ENCODE measurements at places on chromosomes 4 and X.
A peak's percentile ranks its signal among the peaks of the same experiment; 100 is the strongest.

GRCh38 chrX:112645774-112646173, 34.0 kb downstream of the LHFPL1 start:
- DNase-seq, result no peak

DNA sequence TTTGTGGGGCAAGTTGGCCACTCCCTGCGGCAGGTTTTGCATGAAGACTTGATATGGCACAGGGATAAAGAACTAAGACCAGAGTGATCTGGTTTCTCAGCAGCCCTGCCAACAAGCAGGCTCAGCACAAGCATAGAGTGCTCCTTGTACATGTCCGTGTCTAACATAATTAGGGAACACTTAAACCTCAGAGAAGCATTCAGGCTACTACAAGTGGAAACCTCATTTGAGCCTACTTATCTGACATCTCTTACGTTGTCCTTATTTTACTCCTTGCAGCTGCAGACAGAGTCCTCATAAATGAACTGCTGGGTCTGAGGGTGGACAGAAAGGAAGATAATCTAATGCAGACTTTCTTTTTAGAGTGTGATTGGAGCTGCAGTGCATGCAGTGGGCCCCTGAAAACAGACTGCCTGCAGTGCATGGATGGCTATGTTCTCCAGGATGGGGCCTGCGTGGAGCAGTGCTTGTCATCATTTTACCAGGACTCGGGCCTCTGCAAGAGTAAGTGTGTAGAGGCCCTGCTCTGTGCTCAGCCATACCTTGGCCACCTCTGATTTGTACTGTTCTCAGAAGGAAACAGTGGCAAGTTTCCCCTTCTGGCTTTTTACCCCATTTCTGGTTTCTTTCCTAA, 179.1 kb upstream of the ANXA3 start:
- no peak for DNase-seq

GRCh38 chrX:103533511-103534216, 14.4 kb upstream of the RAB40A start:
- peak; percentile 69 for DNase-seq

- DNase-seq, result peak; percentile 42
Measured at GRCh38 chr4:67746797-67747495, 7.2 kb downstream of the GNRHR start.

- no peak for DNase-seq
Measured at GRCh38 chr4:119028296-119028695, 107.3 kb upstream of the MYOZ2 start.

DNA sequence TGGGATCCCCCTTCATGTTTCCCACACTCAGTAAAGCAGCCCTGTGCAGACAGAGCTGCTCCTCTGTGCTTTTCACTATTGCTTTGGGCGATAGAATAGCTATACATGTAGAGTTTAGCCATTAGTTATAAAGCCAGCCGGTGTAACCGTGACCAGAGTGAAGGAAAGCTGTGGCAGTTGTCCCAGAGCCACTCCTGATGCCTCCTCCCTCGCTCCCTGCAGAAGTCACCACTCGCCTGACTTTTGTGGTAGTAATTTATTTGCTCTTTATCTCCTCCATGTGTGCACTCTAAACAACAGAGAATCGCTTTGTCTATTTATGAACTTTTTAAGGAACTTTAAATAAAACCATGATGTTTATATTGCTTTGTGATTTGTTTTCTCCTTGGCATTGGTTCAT, 41.8 kb upstream of the WWC2 start:
- DNase-seq, result no peak

GRCh38 chr4:145387079-145387478, 94.6 kb upstream of the SMAD1 start:
- DNase-seq, result no peak

DNA sequence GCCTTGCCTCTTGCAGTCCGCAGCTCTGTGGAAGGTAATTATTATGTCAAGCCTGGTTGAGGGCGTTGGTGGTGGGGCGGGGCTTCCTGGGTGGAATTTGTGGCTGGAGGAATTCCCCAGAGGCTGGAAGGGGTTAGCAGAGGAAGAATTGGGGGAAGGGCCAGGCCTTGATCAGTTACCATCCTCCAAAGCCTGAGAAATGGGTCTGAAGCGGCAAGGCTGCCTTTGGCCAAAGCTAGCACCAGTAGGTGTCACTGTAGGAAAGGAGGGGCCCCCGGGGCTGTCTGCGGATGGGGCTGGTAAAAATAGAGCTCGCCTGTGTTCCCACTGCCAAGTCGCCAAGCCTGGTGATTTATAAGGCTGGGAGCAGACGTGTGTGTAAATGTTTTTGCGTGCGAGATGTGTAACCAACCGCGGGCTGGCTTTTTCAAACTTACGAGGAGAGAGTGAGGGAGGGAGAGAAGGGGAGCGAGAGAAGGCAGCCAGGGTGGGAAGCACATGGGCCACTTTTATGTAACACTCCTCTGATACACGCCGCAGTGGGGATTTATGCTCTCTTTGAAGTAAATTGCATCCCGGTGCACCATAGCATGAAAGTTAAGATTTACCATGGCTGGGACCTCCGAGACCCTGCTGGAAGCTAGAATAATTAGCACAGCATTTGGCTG, 367.0 kb downstream of the BCOR start:
- DNase-seq, result peak; percentile 83

DNA sequence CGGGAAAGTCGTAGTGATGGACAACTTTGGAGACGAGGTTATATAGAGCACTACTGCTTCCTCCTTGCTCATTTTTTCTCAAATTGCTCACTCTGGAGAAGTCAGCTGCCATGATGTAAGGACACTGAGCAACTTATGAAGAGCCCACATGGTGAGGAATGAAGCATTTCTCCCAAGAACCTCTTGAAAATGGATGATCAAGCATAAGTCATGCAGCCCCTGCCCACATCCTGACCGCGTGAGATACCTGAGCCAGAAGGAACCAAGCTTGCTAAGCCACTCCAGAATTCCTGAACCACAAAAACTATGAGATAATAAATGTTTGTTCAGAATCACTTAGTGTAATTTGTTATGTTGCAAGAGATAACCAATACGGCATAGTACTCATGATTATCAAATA, 42.8 kb downstream of the PDE5A start:
- DNase-seq, result no peak

DNA sequence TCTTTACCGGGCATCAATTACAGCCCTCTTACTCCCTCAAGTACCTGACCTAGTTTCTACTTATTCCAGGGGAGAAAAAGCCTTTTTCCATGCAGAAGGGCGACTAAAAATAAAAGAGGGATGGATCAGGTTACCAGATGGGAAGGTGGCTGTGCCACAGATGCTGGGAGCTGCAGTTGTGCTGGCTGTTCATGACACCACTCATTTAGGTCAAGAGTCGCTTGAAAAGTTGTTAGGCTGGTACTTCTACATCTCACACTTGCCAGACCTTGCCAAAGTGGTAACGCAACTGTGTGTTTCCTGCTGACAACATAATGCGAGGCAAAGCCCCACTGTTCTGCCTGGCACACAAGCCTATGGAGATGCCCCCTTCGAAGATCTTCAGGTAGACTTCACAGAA, 148.4 kb upstream of the FGF16 start:
- DNase-seq, result no peak

DNA sequence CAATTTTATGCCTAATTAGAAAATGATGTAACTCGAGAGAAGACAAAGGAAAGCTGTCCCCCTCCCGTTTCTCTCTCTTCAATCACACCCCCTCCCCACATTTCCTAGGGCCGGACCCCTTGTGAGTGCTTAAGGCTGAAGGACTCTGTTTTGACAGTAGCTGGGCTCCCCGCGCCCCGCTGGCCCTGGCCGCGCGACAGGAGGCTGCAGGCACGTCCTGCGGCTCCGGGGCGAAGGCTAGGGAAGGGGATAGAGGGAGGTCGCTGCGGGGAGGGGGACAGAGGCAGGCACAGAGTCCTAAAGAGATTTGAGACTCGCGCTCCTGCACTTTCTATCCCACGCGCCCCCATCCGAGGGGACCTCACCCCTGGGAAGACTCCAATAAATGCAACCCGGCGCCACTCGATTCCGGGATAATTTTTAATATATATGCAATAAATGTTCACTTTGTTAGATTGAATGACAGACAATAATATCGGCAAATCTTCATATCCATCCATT, 56.2 kb upstream of the TMEM33 start:
- DNase-seq, result no peak

DNA sequence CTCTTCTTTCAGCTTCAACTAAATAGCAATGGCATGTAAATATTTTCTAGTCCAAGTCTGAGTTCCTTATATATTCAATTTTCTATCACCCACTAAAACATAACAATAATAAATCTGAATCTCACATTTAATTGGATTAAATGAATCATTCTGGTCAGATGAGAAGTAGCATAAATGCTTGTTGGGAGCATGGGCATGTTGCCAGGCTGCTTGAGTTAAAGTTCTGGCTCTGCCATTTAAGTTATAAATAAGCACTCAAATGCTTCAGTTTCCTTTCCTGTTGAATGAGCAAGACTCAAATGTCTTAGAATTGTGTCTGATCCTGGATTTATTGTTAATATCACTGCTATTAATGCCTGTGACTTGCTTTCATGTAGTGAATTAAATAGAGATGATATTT, 496.3 kb downstream of the STPG2 start:
- DNase-seq, result peak; percentile 15

DNA sequence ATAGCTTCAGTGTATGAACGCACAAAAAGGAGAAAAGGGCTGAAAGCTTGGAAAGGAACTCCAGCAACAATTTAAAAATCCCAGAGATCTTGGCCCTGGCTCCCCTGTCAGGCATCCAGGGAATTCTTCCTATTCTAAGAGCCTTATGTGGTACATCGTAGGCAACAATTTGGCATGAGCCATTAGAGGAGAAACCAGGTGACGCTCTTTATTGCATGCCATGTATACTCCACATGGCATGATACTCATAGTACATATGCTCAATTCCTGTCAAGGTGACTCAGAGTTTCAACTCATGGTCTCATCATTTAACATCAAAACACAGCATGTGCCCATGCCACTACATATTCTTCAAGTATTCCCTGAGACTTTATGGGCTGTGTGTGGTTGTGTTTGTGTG, 191.3 kb downstream of the OR13H1 start:
- DNase-seq, result no peak

DNA sequence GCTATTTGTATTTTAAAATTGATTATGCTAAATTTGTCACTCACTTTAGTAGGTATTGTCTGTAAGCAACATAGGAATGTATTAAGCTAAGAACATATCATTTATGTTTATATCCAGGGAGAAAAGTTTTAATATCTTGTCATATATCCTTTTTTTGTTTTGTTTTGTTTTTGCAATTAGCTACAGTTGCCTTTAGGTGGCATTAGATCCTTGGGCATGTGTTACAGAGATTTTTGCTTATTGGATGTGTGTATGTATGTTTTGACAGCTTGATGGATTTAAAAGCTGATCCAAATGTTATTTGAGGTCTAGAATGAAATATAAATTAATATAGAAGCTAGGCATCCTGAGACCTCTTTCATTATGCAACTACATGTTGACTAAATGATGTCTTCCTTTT, 36.1 kb upstream of the OTUD4 start:
- DNase-seq, result peak; percentile 56

GRCh38 chr4:167893531-167893930, 198.8 kb upstream of the ANXA10 start:
- no peak for DNase-seq

DNA sequence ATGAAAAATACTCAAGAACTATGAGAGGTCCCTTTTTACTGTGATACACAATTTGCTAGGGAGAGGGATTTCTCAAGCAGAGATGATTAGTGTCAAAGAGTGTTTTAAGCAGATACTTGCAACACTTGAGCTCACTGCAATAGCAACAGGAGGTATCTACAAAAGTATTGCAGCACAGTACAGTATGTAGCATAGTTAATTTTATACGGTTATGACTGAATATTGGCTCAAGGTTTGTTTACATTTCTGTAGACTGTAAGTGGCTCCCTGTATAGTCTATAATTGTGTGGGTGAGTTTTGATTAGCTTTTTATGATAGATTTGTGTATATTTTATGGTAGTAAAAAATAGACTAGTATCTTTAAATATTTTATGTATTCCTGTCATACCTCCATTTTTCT, 1177.2 kb downstream of the TECRL start:
- no peak for DNase-seq

GRCh38 chr4:45036677-45037076, 310.3 kb upstream of the GNPDA2 start:
- no peak for DNase-seq

DNA sequence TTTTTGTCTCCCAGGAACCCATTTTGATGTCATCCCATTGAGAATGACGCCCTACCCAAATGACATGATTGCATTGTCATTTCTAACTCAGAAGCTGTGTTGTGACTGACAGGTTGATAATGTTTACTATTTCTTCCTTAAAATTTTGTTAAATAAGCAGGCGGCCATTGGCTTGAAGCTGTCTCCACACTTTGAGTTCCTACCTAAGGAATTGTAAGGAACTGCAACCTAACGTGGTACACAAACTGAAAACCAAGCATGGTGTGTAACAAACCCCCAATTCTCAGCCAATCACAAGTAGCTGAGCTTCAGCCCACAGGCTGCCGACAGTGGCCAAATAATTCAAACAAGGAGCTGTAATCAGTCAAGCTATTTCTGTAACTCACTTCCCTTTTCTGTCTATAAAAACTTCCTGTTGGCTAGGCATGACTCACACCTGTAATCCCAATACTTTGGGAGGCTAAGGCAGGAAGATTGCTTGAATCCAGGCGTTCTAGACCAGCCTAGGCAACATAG, 2.9 kb upstream of the MND1 start:
- peak; percentile 44 for DNase-seq

DNA sequence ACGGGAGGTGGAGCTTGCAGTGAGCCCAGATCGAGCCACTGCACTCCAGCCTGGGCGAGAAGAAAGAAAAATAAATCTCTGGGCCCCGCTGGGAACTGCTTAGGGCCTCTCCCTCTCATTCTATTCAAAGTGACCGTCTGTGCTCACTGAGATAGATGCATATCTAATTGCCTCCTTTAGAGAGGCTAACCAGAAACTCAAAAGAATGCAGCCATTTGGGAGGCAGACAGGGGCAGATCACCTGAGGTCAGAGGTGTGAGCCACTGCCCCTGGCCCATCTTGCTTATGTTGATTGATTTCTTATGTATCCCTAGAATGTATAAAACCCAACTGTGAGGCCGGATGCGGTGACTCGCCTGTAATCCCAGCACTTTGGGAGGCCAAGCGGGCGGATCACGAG, 6.2 kb upstream of the CSF2RA start:
- DNase-seq, result no peak

DNA sequence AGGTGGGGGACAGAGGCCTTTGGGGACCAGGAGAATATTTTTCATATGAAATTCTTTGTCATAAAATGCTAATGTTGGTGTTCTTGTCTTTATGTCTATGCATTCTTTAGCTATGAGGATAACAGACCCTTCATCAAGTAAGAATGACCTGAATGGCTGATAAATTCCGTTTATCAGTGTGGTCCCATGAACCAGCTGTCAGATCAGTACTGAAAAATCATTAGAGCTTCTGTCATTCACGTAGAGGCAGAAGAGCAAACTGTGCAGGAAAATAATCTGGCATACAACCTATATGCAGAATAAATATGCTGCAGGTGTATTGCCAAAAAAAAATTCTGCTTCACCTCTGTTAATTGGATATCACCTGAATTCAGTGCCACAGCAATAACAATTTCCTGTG, 828.6 kb downstream of the ADGRL3 start:
- DNase-seq, result no peak

DNA sequence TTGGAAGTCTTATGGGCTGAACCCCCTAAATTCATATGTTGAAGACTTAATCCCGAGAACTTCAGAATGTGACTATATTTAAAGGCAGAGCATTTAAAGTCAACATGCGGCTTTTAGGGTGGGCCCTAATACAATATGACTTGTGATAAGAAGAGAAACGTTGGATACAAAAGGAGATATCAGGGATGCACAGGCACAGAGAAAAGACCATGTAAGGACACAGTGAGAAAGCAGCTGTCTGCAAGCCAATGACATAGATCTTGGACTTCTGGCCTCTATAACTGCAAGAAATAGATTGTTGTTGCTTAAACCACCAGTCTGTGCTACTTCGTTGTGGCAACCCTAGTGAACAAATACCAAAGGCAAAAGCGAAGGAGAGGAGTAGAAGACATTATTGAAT, 42.2 kb downstream of the GABRG1 start:
- DNase-seq, result no peak
